ENCODE measurements at places on chromosomes 12 and 14.
A peak's percentile ranks its signal among the peaks of the same experiment; 100 is the strongest.

- no peak for DNase-seq
Measured at GRCh38 chr12:5803532-5803931, 141.5 kb downstream of the ANO2 start.

GRCh38 chr14:92287987-92288386 is 35.0 kb upstream of the SLC24A4 start:
- DNase-seq = no peak

GRCh38 chr14:83162361-83162929 is 1628.8 kb upstream of the SEL1L start:
- no peak for DNase-seq

DNA sequence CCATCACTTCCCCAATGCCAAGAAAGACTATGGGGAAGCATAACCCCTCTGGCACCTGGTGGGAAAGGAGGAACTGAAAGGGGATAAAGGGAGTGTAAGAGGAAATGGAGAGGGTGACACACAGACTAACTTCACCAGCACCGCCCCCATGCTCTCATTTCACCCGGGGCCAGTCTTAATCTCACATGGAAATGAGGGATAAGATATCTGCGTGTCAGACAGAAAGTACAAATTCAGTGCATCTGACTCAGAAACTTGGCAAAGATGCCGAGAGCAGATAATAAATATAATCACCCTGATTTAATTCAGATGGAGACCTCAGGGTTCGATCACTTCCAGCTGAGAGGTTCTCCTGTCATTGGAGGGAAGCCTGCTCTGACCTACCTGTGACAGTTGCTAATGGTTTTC is 191.6 kb downstream of the DUSP6 start:
- DNase-seq = peak; percentile 6

DNA sequence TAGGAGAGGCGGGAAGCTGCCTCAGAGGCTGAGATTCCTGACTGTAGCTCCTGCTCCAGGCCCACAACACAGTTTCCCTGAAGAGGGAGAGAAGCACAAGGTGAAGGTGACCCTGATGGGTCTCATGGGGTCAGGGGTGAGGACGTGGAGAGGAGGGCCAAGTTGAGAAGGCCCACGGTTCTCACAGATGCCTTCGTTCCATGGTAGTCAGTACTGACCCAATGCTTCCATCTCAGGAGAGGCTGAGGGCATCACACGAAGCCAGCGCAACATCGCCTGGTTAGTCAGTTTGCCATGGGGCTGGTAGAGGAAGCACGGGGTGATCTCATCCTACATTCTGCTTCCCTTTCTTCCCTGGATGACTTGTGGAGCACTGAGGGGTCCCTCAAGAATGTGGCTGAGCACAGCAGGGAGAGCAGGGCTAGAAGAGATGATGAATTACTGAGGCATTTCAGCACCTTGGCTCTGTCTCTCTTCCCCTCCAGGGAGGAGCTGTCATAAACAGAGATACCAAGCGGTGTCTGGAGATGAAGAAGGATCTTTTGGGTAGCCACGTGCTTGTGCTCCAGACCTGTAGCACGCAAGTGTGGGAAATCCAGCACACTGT is 51.9 kb downstream of the GALNT8 start:
- DNase-seq = no peak

DNA sequence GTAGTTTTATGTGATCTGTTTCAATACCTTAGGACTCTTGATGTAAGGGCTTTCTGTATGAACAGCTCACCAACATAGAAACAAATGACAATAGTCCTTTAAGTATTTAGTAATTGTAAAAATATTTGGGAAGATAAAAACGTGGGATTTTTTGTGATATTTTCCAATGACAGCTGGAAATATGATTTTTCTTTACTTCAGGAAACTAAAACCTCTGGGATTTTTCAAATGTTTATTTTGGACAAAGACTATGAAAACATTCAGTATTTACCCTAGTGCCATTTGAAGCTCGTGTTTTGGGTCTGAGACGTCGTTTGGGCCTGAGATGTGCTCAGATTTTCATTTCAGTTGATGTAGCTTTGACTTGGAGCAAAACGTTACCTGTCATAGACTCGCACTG is 240.0 kb downstream of the BMP4 start:
- DNase-seq = no peak

GRCh38 chr12:74441872-74442271 is 95.8 kb upstream of the ATXN7L3B start:
- DNase-seq = no peak

- DNase-seq = no peak
Measured at GRCh38 chr12:121996945-121997612, 24.6 kb upstream of the BCL7A start.

DNA sequence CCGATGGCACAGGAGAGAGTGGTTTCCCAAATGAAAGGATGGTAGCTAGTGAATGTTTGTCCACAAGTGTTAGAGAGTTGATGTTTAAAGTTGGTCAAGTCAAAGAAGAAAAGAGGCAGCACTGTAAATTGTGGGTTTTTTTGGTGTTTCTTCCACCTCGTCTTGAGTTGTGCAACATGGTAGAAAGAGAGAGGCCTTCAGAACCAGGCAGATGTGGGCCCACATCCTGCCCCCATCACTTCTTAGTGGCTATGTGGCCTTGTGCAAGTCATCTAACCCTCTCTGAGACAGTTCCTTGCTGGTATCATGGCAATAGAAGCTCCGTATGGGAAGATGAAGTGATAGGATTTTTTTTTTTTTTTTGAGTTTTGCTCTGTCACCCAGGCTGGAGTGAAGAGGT is 60.8 kb downstream of the NDUFA12 start:
- DNase-seq = no peak

DNA sequence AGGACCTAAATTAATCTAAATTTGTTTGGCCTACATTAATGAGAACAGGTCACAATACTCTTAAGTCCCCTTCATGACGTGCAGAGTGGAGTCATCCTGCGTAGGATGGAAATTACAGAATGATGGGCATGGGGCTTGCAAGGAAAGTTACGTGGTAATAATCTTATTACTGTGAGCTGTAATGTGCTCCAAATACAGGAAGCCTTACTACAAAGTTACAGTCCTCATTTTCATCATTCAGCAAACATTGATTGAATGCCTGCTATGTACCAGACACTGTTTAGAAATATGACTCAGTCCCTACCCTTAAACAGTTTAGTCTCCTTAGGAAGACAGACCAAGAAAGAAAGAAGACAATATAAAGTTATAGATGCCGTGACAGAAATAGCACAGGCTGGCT is 9.4 kb downstream of the HIGD1C start:
- DNase-seq = no peak

GRCh38 chr12:53268630-53269562 is 797 bp downstream of the ESPL1 start:
- no peak for DNase-seq

- no peak for DNase-seq
Measured at GRCh38 chr14:25017562-25017961, 32.4 kb downstream of the STXBP6 start.

DNA sequence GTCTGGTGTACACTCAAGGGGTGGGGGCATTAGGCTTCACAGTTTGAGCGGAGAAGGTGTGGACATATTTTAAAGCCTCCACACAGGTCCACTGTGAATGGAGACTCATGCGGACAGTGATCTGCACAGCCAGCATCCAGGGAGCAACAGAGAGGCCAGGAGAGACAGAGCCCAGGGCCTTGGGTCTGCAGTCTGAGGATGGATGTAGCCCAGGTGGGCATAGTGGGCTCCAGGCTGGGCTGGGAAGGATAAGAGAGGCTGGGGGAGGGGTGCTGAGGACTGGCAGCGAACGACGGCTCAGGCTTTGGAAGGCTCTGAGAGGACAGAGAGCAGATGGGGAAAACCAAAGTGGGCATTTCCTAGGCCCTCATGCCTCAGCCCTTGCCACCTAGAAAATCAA is 128.8 kb downstream of the PAPOLA start:
- DNase-seq = no peak

DNA sequence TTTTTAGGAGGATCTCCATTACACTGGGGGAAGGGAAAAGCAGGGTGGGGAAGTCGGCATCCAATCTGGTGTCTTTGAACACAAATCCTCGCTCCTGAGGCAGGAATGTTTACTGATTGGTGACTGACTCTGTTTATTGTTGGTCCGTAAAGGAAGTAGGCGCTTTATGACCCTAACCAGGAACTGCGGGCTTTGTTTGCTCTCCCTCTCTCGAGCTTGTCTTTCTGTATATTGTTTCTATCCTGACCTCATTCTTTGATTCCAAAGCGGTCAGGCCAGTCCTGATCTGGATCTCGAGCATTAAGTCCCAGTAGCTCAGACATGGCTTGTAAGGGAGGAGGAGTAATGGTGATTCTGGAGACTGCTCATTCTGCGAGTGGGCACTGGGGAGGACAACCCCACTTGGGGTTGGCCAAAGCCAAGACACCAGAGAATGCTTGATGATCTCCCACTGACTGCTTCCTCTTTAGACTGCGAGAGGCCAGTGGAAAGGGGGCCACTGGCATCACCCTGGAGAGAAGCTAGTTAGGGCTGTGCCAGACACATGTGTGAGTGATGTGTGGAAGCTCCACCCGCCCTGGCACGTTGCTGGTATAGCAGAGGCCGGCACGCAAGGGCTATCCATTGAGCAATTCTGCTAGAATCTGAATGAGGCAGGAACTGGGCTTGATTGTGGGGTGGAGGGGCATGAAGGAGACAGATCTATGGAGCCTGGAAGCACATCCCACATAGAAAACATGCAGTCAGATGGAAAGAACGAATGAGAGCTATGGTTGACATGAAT is 194.6 kb downstream of the PAX9 start:
- no peak for DNase-seq

GRCh38 chr12:60205500-60205899 is 609.7 kb downstream of the SLC16A7 start:
- no peak for DNase-seq

DNA sequence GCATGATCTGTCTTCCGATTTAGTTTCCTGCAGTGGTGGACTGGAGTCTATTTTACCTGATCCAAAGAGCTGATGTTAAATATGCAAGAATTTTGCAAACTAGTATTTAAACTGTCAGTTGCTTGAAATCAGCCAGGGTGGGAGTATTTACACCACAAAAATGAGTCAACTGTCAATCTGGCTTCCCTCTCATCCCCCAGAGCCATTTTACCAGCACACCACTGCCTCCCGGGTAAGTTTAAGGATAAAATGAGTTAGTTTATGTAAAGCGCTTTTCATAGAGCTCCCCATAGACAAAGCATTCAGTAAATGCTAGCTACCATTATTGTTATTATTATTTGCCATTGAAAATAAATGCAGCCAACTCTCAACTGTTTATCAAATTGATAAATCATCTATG is 106.3 kb upstream of the FRMD6 start:
- no peak for DNase-seq

DNA sequence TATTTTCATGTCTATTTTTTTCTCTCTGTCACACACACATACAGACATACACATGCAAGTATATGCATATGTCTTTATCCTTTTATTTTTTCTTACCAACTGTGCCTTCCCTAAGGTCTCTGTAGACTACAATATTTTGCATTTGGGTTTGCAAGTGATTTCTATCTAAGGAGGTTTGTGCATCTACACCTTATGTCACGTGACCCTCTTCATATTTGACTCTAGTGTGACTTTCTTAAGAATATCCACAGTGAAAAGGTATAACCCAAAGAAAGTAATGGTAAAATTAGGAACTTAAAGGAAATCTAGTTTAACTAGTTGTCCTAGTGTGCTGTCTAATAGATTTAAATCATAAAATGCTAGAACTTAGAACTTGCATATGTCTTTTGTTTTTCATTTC is 298.8 kb upstream of the LRIG3 start:
- no peak for DNase-seq

DNA sequence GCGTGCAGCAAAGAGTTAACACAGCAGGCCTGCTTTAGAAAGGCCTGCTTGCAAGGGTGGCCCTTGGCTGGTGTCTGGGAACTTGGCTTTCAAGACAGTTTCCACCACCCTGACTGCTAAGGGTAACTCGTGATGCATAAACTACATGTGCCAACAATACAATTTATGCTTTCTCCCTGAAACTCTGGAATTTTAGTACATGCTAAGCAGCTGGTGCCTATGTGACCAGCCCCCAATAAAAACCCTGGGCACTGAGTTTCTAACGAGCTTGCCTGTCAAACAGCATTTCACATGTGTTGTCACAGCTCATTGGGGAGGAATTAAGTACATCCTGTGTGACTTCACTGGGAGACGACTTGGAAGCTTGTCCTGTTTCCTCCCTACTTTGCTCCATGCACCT is 133.1 kb downstream of the SLC5A8 start:
- DNase-seq = no peak

- DNase-seq = no peak
Measured at GRCh38 chr12:106767954-106768822, 6.3 kb upstream of the RIC8B start.

GRCh38 chr12:67269633-67270573 is 745 bp downstream of the CAND1 start:
- DNase-seq = peak; percentile 4

DNA sequence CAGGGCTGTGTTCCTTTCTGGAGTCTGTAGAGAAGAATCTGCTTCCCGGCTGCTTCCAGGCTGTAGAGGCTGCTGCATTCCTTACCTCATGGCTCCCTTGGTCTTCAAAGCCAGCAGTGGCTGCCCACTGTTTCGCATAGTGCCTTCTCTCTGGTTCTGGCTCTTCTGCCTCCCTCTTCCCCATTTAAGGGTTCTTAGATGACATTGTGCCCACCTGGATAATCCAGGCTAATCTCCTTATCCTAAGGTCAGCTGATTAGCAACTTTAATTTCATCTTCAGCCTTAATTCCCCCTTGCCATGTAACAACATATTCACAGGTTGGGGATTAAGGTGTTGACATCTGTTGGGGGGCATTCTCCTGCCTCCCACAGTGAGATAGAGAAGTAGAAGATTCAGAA is 208.6 kb upstream of the TMTC1 start:
- DNase-seq = no peak

DNA sequence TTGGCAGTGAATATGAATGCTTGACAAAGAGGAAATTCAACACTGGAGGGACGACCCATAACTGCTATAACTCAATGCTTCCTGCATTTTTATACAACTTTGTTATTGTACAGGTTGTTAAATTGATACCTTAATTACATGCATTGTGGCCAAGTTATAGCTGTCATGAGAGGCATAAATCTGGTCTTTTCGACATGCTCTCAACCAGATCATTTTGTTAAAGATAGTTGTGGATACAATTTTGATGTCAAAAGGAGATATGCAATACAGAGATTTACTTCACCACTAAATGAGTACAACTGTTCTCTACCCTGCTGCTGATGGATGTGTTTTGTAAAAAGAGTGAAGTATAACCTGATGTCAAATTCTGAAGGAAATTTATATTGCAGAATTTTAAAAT is 946.0 kb downstream of the GALC start:
- no peak for DNase-seq

- DNase-seq = no peak
Measured at GRCh38 chr14:20302042-20302755, 3.6 kb downstream of the TTC5 start.

All from stimulated activated CD4-positive, alpha-beta T cell treated with anti-CD3 and anti-CD28 coated beads, Interleukin-1b, Interleukin-23, amount 100 ng/mL, for 1 hour (primary cell).